ENCODE measurements at places on chromosomes 5 and 9. TPM values are rescaled to one million over a fixed set of nuclear protein-coding genes. Genes with fewer than 3 reads are reported as not detected.

ANKRD20A1 gene
- total RNA-seq: 0.18 TPM

SSNA1 gene
- total RNA-seq: 63.9 TPM

TAF11L5 gene
- total RNA-seq: not detected

ADRA1B gene
- total RNA-seq: 0.56 TPM

- DNase-seq: peak; percentile 28
Measured at GRCh38 chr5:39500551-39501175, 75.9 kb upstream of the DAB2 start.

DNA sequence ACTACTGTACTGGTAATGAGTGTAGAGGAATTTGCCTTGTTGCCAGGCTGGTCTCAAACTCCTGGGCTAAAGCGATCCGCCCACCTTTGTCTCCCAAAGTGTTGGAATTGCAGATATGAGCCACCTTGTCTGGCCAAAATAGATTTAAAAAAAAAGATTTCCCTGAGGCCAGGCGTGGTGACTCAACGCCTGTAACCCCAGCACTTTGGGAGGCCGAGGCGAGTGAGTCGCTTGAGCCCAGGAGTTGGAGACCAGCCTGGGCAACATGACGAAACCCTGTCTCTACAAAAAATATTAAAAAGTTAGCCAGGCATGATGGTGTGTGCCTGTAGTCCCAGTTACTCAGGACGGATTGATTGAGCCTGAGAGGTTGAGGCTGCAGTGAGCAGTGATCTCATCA is 62.5 kb downstream of the IPO11 start:
- DNase-seq: peak; percentile 79

DNA sequence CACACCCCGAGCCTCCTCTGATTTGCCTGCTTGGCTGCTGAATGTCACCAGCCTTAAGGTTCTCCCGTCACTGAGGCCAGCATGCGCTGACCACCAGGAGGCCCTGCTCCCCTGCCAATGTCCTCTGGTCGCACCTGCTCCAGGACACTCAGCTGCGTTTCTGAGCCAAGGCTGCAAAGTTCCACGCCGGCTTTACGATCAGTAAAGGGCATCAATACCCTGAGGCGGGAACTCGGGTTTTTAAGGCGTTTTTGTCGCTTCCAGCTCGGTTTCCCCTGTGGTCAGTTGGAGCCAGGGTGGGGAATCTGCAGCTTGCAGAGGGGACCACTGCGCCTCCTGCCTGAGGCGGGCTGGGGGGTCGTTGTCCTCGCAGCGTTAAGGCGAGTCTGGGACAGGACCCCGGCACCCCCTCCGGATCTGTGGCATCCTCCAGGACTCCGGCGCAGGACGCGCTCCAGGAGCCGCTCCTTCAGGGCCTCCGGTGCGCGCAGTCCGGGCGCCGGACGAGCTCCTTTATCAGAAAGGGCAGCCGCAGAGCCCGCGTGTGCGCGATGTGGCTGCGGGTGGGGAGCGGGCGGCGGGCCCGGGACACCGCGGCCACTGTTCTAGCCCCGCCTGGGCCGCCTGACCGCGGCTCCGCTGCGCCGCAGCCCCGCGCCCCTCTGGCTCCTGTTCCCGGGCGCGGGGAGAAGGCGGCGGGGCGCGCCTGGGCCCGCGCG is 24.1 kb upstream of the FLT4 start:
- no peak for DNase-seq

DNA sequence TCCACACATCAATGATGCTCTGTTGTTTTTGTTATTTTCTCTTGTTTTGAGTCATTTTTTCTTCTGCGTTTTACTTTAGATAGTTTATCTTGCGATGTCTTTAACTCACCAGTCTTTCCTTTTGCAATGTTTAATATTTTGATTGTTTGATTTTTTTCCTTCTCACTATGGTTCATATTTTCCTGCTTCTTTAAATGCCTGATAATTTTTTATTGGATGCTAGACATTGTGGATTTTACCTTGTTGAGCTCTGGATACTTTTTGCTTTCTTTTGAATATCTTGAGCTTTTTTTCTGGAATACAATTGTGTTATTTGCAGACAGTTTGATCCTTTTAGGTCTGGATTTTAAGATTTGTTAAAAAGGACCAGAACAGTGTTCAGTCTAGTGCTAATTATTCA is 55.2 kb upstream of the GAS1 start:
- no peak for DNase-seq

DNA sequence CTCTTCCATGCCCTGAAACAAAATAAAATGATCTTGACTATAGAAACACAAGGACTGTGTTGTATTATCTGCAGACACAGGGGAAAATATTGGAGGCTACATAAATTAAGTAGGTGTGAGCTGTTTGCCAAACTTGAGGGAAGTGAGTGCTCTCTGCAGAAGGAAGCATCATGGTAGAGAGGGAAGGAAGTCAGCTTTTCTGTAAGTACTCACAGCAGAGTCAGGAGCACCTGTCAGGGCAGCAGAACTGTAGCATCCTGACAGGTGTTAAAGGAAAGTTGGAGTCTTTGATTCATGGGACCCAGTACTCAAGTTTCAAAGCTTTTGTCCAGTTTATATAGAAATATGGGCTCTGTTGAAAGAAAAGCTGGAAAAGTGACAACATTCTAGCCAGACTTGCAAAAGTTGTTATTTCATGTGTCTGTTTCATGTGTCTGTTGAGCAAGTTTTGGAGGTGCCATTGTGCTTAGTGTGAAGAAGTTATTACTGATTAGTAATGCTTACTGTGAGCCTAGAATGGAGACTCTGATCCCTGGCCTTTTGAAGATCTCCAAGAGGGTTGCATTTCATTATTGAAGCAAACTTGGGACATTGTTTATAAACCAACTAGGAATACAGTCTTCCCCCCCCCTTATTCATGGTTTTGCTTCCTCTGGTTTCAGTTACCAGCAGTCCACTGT is 194.7 kb downstream of the SPATA31D1 start:
- DNase-seq: no peak

- DNase-seq: peak; percentile 80
Measured at GRCh38 chr9:134568811-134569210, 72.8 kb upstream of the COL5A1 start.

GRCh38 chr9:92278110-92278509 is 15.4 kb downstream of the IARS1 start:
- peak; percentile 80 for DNase-seq

Measured in IMR-90 (cell line).